ENCODE measurements at places on chromosomes 6 and 20. TPM values are rescaled to one million over a fixed set of nuclear protein-coding genes. Genes with fewer than 3 reads are reported as not detected.

The TSBP1 gene
- total RNA-seq, result not detected

The SH3BGRL2 gene
- total RNA-seq, result 6.6 TPM

The PLA2G7 gene
- total RNA-seq, result not detected

The HLA-DRB1 gene
- 0.09 TPM for total RNA-seq

The SAMD3 gene
- 9.1 TPM for total RNA-seq

The FOXF2 gene
- total RNA-seq, result 0.25 TPM

The SERAC1 gene
- total RNA-seq, result 11.2 TPM

The GNAS-AS1 gene
- 0.81 TPM for total RNA-seq

The TMEM14A gene
- total RNA-seq, result 16.3 TPM

The CEP162 gene
- 21.4 TPM for total RNA-seq

The SLC22A3 gene
- total RNA-seq, result 1.5 TPM

The SRMS gene
- total RNA-seq, result not detected

The ANGPT4 gene
- total RNA-seq, result not detected

The IP6K3 gene
- not detected for total RNA-seq

The SCRT2 gene
- not detected for total RNA-seq

The PTCRA gene
- not detected for total RNA-seq

The SLC52A3 gene
- total RNA-seq, result not detected

The FAM83C gene
- not detected for total RNA-seq

The SOX12 gene
- 7.7 TPM for total RNA-seq

The HUS1B gene
- total RNA-seq, result 0.65 TPM

The RPS6KA2 gene
- total RNA-seq, result 89.7 TPM

The DYNLT2 gene
- total RNA-seq, result 2.0 TPM

The HRH3 gene
- total RNA-seq, result not detected

The RSPO4 gene
- not detected for total RNA-seq

The CYP39A1 gene
- total RNA-seq, result 4.7 TPM

The CALHM5 gene
- 6.8 TPM for total RNA-seq

The MRS2 gene
- 18.3 TPM for total RNA-seq

The DSP gene
- total RNA-seq, result 4.3 TPM

The TREML4 gene
- not detected for total RNA-seq

The APCDD1L gene
- total RNA-seq, result 1.6 TPM

The UNC93A gene
- not detected for total RNA-seq

The BPIFB2 gene
- not detected for total RNA-seq

The MRAP2 gene
- total RNA-seq, result 0.33 TPM

The SIRPD gene
- total RNA-seq, result not detected

The TAP1 gene
- 11.9 TPM for total RNA-seq

The NKAPL gene
- 1.9 TPM for total RNA-seq

The LSM2 gene
- 49.5 TPM for total RNA-seq

The BMP6 gene
- total RNA-seq, result 1.3 TPM

The TNFRSF21 gene
- total RNA-seq, result 17.7 TPM

The SLC17A1 gene
- not detected for total RNA-seq

The FOXQ1 gene
- total RNA-seq, result 1.3 TPM

The POU5F1 gene
- not detected for total RNA-seq

The CTAGE9 gene
- total RNA-seq, result not detected

The CRIP3 gene
- not detected for total RNA-seq

Measured in fibroblast of the aortic adventitia (primary cell).